ENCODE measurements at places on chromosomes 1 and 21.

GRCh38 chr21:35521293-35521692, 472.2 kb upstream of the RUNX1 start:
- no peak for DNase-seq

- DNase-seq: no peak
Observed at GRCh38 chr1:178660461-178660860, 64.6 kb upstream of the RALGPS2 start.

DNA sequence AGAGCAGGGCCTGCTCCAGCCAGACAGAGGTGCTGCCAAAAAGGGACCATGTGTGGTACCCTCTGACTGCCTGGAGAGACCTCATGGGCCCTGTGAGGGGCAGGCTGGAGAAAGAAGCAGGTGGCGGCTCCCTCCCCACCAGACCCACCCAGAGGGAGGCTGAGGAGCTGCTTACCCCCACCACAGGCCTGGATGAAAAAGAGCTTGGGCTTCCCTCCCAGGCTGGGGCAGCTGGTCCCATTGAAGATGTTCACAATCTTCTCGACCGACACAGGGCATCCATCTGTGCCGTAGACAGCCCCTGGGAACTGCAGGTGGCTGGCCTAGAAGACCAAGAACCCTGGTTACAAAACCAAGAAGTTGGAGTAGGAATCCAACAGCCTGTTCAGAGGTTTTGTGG, 19.6 kb downstream of the CASP9 start:
- no peak for DNase-seq

- DNase-seq: no peak
Observed at GRCh38 chr1:216224233-216224632, 199.0 kb downstream of the USH2A start.

- no peak for DNase-seq
Observed at GRCh38 chr1:94020764-94021579, 100.0 kb downstream of the ABCA4 start.

GRCh38 chr21:39400173-39400572, 45.4 kb downstream of the LCA5L start:
- no peak for DNase-seq

DNA sequence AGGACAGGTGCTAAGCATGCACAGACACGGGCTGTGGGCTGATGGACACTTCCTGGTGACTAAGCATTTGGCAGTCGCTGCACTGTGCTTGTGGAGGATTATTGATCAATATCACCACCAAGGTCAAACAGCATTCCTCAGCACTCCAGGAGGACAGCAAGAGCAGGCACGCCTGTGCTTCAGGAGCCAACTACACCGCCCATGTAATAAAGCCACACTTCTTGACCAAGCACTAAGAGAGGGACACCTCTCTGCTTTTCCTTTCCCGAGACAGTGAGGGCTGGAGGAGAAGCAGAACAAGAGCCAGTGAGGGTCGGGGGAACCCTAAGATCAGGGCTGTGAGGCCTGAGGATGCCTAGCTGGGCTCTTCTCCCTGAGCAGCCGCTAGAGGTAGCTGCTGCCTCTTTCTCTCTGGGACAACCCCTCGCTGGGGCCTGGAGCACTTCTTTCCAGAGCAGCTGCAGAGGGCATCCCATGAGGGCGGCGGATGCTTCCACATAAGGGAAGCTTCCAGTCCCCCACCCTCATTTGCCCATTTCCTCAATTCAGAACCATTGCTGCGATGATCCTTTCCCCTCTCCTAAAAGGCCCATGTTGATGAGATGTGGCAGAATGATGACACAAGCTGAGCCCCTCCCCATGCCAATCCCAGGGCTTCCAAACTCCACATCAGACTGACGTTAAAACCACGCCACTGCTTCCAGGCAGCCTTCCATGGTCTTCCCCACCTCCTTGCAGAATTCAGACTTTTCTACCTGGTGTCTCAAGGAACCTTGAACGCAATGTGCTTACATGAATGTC, 19.1 kb downstream of the RAB7B start:
- no peak for DNase-seq

All from stimulated activated CD8-positive, alpha-beta memory T cell treated with anti-CD3 and anti-CD28 coated beads, Interleukin-4, amount 100 ng/mL, for 4 hours (primary cell).